ENCODE measurements at places on chromosomes 1 and 21.

- DNase-seq: no peak
Observed at GRCh38 chr21:33127868-33128242, 57.9 kb downstream of the OLIG1 start.

GRCh38 chr1:76093522-76094312 lies 19.2 kb downstream of the ST6GALNAC3 start:
- no peak for DNase-seq

- no peak for DNase-seq
Observed at GRCh38 chr1:222247081-222247480, 300.8 kb downstream of the HHIPL2 start.

DNA sequence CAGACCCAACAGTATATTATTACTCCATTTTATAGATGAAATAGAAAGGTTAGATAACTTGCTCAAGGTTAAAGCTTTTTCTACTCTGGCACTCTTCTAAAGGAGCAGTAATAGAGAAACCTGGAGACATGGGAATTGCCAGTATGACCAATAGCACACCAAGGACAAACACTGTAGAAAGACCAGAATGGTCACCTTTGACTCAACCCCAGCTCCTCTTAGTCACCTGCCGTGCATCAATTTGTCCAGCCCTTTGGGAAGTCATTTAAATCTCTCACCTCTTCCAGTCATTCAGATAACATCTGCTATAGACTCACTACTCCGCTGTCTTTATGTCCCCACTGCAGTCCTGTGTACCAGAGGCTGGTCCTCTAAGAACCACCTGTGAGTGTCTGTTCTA lies 23.9 kb upstream of the SLC44A3 start:
- DNase-seq: no peak

- DNase-seq: no peak
Observed at GRCh38 chr21:27339902-27340301, 373.0 kb upstream of the ADAMTS5 start.

DNA sequence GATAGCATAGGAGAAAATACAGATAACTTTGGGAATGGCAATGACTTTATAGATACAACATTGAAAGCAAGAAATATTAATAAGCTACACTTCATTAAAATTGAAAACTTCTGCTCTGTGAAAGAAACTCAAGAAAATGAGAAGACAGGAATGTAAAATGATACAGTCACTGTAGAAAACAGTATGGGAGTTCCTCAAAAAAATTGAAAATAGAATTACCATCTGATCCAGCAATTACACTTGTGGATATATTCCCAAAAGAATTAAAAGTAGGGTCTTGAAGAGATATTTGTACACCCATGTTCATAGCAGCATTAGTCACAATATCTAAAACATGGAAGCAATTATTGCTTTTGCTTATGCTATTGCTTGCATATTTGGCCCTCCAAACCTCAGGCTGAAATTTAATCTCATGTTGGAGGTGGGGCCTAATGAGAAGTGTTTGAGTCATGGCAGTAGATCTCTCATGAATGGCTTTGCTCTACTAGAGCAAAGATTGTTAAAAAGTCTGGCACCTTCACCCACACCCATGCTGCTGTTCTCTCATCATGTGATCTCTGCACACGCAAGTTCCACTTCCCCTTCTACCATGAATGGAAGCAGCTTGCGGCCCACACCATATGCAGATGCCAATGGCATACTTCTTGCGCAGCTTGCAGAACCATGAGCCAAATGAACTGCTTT lies 15.3 kb upstream of the AHCYL1 start:
- DNase-seq: no peak

DNA sequence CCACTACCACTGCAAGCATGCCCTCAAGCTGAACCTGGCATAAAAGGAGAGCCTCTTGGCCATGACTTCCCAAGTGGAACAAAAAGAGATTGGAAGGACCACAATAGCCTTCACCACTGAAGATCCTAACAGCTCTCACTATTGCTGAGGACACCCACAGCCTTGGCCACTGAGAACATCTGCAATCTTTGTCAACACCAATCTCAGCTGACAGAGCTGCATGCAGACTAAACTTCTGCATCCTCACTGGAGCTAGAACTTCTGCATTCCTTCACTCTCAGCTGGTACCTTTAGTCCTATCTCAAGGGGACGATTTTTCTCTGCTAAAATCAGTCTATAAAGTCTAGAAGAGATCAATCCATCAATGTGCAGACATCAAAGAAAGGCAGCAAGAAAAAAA lies 8.3 kb upstream of the FCRL2 start:
- no peak for DNase-seq

DNA sequence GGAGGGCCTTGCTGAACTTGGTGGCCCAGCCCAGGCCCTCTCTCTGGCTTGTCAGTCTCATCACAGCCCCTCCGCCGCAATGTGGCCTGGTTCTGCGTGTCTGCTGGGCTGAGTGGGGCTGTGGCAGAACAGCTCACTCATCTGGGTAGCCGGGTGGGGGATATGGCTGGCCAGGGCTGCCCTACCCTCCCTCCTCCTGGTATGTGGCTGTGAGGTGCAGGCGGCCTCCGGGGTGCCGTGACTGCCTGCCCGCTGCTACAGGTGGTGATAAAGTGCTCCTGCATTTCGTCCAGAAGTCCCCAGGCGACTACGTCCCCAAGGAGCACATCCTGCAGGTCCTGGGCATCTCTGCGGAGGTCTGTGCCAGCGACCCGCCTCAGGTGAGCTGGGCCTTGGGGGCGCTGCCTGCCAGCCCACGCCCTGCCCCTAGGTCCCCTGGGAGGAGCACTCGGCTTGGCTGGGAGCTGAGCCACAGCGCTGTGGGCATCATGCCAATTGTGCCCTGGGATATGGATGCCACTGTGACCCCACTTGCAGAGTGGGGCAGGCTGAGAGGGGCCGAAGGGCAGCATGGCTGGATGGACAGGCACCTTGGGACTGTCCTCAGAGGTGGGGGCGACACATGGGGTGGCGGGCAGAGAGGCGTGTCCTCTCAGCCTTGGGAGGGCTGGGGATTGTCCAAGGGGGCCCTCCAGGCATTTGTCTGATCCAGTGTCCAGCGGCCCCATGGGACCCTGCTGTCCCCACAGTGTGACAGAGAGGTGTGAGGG lies 2.3 kb downstream of the PRXL2B start:
- no peak for DNase-seq

DNA sequence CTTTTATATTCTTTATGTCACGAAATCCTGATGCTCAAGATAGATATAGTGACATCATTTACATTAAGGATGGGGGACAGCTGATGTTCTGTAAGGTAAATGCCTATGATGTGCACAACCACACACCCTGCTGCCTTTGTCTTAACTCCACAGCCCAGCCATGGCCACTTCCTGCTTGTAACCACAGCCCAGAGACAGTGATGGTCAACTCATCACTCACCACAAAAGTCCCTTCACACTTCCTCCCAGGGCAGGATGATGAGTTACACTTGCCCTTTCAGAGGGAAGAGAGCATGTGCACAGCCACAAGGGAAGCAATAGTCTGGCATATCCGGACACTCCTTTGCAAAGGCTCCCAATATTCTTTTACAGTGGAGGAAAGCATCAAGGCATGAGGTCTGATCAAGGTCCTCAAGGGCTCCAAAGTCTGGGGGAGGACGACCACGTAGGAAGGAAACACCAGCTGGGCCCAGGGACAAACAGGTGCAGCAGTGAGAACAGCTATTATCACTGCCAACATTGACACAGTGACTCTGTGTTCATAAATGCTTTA lies 53.8 kb downstream of the PLPP3 start:
- DNase-seq: no peak

GRCh38 chr1:108592030-108592759 lies 32.3 kb downstream of the EEIG2 start:
- DNase-seq: no peak

- no peak for DNase-seq
Observed at GRCh38 chr1:152961226-152961891, 9.1 kb upstream of the SPRR4 start.

DNA sequence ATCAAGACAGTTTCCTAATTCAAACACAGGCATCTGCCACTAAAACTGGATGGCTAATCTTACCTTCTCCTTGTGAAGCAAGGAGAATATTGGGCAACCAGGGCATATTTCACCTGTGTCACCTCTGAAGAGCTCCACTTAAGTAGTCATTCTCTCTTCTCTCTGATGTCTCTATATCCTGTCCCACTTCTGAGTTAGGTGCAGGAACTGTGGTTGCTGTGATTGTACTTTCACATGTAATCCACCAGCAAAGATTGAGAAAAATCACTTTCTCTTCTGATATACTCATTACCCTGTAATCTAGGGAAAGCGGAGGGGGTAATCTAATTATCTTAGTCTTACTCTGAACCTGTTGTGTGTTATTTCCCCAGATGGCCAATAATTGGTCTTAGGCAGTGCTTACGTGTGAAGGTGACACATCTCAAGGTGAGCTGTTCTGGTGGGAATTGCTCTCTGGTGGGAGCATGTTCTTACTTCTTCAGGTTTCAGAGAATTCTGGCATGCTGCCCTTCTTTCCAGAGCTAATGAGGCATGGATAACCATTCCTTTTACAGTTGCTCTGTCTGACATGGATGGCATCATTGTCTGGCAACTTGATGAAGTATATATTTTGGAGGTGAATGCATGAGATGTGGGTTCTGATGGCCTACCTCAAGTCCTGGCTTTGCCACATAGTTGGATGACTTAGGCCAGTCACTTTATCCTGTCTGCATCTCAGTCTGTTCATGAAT lies 12.0 kb downstream of the XCL2 start:
- DNase-seq: no peak

DNA sequence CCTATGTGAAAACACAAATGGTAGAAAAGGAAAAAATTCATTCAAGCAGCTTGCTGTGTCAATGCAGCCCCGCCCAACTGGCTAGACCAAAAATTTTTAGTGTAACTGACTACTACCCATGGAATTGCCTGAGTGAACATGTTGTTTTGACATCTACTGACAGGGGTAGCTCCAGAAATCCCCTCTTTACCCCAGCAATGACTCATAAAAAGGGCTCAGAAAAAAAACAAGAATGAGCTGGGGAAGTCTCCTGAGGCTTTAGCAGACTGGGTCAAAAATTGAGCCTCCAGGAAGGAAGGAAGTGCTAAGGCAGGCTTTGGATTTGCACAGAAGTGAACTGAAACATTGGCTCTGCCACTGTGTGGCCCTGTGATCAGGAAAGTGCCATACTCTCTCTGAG lies 24.4 kb upstream of the FGGY start:
- DNase-seq: no peak

DNA sequence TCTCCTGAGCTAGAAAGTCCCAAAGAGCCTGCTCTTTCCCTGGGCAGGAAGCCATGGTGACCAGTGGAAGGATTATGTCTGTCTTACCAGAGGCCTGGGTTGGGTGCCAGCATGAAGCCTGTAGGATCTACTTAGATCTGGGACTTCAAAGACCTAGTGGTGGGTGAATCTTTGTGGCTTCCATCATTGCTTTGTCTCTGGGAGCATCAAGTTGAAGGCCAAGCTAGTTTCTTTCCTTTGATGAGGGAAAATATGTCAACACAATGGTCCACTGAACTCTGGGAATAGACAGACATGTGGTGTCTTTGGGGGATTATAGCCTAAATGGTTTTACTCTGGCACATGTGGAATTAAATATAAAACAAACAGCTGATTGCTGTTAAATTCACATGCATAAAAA lies 100.5 kb upstream of the HOOK1 start:
- DNase-seq: no peak

GRCh38 chr1:168987923-168988322 lies 118.6 kb upstream of the ATP1B1 start:
- DNase-seq: no peak

Measured in activated CD8-positive, alpha-beta memory T cell treated with anti-CD3 and anti-CD28 coated beads for 1 hour (primary cell).